ENCODE measurements at places on chromosomes 16 and 17.

- DNase-seq: no peak
These were observed 988 bp downstream of the CIAO3 start for GRCh38 chr16:739560-740458.

- DNase-seq: no peak
These were observed 3.7 kb downstream of the TMEM204 start for GRCh38 chr16:1537138-1537577.

- no peak for DNase-seq
These were observed 99.9 kb downstream of the OR1D5 start for GRCh38 chr17:2963332-2964027.

DNA sequence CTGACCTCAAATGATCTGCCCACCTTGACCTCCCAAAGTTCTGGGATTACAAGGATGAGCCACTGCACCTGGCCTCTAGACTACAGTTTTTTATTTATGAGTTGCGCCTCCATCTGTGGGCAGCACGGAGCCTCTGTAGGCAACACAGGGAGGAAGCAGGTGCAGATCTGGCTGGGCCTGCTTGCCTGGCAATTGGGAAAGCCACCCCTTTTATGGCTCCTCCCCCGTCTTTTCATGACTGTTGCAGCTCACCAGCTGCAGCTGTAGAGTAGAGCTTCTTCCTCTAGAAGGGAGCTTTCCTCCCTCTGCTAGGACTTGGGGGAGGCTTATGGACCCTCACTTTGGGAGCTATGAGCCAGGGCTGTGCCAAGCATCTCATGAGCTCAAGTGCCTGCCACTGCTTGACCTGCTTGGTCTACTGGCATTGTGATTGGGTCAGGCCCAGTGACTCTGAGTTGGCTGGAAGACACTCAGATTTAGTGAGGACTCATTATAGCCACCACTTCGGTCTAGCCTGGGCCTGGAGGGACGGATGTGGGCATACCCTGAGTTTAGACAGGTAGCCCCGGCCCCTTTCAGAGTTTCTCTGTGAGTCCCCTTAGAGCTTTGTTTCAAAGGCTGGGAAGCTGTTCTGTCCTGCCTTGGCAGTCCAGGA lies 6.9 kb upstream of the SLC7A6 start:
- DNase-seq: no peak

- DNase-seq: no peak
These were observed 3.8 kb downstream of the IL21R start for GRCh38 chr16:27405546-27406451.

DNA sequence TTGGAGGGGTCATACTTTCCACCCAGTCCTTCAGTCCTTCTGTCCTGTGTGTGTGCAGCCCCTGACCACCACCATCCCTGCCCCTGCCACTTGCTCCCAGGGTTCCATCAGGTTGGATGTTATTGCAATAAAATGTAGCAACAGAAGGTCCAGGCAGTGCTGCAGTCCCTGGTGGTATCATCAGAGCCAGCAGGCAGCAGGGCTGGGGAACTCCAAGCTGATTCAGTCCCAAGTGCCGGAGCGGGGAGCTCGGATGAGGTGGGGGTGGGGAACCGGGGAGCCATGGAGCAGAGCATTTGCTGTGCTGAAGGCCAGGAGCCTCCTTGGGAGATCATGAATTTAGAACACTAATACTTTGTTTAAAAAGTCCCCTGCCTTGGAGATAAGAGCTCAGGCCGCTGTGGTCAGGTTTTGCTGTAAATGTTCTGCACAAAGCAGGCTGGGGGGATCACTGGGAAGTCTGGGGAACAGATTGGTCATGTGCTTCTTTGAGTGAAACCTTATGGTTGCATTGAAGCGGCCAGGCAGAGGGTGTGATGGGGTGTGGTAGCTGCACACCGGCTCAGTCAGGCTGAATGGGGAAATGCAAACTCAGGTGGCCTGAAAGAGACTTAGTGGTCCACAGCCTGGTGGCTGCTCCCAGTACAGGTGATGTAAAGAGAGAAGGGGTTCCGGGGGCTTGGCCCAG lies 225.9 kb downstream of the SEC14L1 start:
- DNase-seq: no peak

DNA sequence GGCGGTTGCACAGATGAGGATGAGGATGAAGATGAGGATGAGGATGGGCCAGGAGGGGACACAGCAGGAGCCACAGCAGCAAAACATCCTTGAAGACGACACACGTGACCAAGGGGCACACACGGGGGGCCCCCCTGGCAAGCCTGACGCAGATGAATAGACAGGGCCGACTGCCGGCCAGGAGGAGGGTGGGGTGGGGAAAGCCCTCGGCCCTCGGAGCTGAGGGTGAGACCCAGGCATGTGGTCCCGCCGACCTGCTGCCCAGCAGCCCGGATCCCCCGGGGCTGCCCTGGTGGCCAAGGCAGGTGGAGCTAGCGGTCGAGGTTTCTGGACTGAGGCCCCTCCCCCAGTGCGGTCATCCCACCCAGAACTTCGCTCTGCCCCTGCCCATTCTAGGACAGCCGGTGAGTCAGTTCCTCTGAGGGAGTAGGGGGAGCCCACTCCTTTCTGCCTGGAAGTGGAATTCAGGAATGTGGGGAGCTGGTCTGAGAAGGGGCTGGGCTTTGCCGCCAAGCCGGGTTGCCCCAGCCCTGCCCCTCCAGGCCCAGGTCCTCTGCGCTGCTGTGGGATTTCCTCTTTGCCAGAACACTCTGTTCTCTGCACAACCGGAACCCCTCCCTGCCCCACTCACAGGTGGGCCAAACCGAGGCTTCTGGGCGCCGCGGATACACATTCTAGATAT lies 9.9 kb downstream of the CYGB start:
- DNase-seq: peak; percentile 48

DNA sequence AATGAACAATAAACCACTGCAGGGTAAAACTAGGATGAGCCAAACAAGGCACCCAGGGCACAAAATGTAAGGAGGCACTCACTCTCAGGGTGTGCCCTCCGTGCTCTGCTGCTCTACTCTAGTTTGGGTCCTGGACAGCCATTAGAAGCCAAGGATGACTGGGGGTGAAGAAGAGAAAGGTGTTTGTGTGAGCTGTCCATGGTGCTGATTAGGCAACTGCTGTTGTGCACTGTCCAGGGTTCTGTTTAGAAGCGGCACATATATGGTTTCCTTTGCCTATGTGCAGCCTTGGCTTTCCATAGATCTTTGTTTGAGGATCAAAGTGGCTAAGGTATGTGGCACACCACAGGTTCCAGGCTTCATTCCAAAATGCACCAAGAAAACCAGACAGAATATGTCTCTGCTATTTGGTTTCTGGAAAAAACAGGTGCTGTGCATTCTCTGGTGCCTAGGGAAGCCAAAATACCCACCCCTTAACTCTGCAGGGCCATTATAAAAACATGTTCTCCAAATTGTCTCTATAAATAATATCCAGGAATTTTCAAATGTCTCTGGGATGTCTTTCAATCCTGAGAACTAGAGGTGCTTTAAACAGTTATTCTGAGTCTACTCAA lies 123.5 kb downstream of the CBLN1 start:
- peak; percentile 20 for DNase-seq

GRCh38 chr16:19014461-19014860 lies 30.7 kb downstream of the TMC7 start:
- no peak for DNase-seq

DNA sequence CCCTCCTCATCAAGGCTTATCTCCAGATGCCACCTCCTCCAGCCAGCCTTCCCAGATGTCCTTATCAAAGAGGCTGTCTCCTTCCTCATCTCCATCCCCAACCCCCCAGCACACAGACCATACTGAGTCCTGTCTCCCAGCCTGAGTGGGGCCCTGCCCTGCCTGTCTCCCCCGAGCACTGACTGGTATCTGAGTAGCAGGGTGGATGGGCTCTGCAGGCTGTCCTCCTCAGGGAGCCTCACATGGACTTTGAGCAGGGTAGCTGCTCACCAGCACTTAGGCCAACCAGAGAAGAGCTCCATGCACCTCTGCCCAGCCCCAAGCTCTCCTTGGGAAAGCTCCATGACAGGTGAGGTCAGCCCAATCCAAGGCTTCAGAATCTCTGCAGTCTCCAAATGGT lies 20.0 kb upstream of the ITGA3 start:
- no peak for DNase-seq

GRCh38 chr17:39699818-39700147 lies at the start of gene ERBB2:
ERBB2 (plus strand) TSS chr17:39700064; CDS start chr17:39700239, 175 bp downstream.
- DNase-seq: peak; percentile 85

GRCh38 chr17:67107811-67108775 lies 63.7 kb downstream of the CACNG1 start:
- no peak for DNase-seq

DNA sequence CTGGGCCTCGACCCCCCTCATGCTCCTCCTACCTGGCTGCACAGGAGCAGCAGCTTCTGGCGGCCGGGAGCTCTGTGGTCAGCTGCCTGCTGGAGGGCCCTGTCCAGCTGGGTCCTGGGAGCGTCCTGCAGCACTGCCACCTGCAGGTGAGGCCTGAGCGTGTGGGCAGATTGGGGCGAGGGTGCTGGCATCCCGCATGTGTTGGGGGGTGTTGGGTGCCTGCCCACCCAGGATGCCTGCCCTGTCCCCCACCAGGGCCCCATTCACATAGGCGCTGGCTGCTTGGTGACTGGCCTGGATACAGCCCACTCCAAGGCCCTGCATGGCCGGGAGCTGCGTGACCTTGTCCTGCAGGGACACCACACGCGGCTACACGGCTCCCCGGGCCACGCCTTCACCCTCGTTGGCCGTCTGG lies 16.5 kb downstream of the FCSK start:
- peak; percentile 58 for DNase-seq

- no peak for DNase-seq
These were observed 230.1 kb downstream of the RAB11FIP4 start for GRCh38 chr17:31621566-31621965.

- DNase-seq: peak; percentile 66
These were observed 4.2 kb downstream of the SOCS1 start for GRCh38 chr16:11251525-11252481.

DNA sequence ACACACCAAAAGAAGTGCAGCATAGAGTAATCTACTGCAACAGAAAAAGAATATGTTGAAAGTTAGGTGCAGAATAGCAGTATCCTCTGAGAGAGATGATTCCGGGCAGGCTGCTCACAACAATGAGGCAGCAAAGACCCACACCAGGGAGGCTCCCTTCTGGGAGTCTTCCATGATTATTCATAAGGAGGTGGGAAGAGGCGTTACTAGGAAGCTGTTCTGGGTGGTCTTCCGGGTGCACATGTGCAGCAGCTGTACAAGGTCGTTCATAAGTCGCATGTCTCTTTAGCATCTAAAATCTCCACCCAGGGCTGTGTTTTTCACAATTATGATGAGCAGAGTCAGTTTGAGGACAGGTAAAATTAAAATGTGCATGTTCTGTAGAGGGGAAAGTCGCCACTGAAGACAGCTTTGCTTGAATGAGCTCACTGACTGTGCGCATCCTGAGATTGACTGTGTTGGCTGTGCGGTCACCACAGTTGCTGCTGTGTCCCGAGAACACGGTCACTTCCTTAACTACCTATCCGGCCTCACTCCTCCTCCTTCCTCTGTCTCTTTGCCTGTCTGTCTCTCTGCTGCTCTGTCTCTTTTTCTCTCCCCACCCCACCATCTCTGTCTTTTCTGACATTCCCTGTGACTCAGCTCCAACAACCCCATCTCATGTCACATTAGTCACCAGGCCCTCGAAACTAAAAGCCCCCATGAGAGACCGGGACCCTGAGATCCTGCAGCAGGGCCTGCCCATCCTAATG lies 125.5 kb upstream of the HSBP1 start:
- DNase-seq: no peak

GRCh38 chr17:77479372-77480198 lies 338.8 kb downstream of the SEC14L1 start:
- DNase-seq: no peak

DNA sequence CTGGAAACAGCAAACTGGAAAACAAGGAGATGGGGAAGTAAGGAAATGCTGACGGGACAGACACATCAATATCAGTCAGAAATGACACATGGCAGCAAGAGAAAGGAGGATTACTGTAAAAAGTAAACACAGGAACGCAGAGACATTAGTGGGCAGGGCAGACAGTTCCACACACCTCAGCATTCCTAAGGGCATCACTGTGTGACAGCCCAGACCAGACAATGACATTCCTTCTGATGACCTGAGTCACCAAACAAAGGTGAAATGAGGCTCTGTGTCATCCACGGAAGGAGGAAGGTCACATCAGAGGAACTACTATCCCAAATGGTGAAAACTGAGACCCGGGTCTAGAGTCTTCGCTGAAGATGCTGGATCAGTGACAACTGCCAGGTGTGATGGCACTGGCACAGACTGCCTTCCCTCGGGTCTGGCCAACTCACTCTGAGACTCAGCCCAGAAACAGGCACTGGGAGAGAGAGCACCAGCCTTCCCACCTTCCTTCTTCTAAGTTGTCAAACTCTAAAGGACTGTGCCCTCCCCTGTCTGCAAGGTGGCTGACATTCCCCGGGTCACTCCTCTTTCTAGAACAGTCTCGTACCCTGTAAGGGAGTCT lies 36.7 kb downstream of the TK2 start:
- DNase-seq: no peak

GRCh38 chr16:75026892-75027391 lies 28.1 kb downstream of the ZNRF1 start:
- no peak for DNase-seq

DNA sequence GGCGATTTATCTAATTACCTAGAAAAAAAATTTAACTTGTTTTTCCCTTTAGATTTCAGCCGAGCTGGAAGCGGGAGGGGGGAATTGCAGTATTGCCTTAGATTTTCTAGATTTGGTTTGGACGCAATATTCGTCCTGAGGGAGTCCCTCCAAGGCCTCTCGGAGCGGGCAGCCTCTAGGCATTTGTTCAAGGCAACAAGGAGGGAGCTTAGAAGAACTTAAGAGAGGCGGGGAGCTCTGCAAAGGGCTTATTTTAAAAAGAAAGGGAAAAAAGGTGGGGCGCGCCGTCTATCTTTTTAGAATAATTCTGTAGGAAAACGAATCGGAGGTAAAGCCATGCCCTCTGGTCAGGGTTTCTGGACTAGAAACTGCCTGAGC lies 407 bp upstream of the TMEM94 start:
- no peak for DNase-seq

- DNase-seq: no peak
These were observed 8.2 kb downstream of the COTL1 start for GRCh38 chr16:84609563-84610177.

GRCh38 chr17:7702776-7703175 lies 2.2 kb upstream of the EFNB3 start:
- no peak for DNase-seq

Data from AG08396 (cell line).